ENCODE measurements at places on chromosomes 11 and 22.

DNA sequence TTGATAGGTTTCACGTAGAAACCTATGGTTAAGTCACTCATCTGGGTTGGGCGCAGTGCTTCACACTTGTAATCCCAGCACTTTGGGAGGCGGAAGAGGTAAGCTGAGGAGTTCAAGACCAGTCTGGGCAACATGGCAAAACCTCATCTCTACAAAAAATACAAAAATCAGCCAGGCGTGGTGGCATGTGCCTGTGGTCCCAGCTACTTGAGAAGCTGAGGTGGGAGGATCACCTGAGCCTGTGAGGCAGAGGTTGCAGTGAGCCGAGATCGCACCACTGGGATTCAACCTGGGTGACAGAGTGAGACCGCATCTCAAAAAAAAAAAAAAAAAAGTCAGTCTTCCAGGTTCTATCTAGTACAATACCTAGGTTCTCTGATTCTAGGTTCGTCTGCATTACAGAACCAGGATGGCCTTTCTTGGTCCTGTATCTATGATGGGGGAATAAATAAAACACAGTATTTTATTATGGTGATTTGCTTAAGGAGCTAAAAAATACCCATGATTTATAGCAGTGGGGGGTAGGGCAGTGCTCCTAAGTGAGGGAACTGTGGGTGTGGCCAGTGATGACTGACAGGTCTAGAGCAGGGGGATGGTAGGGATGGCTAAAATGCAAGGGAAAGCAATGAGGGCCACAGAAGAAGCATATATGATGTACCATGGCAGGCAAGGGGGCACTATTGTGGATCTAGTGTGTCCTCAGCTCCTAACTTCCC lies 65.5 kb upstream of the NUP160 start:
- DNase-seq, result no peak

- DNase-seq, result no peak
These were observed 40.9 kb downstream of the SHISAL1 start for GRCh38 chr22:44271732-44272400.

DNA sequence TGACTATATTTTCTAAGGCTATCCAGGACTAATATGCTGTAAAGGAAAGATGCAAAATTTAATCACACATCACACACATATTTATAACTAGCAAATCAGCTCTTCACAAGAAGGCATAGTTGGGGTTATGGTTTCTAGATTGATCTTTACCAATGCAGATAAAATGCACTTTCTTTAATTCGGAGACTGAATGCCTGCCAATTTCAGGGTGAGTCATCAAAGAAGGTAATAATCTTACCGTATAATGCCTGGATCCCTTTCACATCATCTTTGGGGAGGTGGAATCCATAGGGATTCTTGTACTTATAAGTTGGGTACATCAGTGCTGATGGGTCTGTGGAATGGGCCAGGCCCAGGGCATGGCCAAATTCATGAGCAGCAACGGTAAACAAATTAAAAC lies 16.4 kb downstream of the MMP20 start:
- peak; percentile 39 for DNase-seq

- peak; percentile 15 for DNase-seq
These were observed at the start of gene SHISAL1 for GRCh38 chr22:44312766-44313165. Gene SHISAL1, minus strand, starts transcription at chr22:44312951. Its CDS starts 12,006 bp downstream, at chr22:44300945.

- DNase-seq, result no peak
These were observed 8.2 kb upstream of the KCTD17 start for GRCh38 chr22:37043209-37043827.

GRCh38 chr11:127493330-127494022 lies 492.9 kb upstream of the KIRREL3 start:
- DNase-seq, result peak; percentile 4

DNA sequence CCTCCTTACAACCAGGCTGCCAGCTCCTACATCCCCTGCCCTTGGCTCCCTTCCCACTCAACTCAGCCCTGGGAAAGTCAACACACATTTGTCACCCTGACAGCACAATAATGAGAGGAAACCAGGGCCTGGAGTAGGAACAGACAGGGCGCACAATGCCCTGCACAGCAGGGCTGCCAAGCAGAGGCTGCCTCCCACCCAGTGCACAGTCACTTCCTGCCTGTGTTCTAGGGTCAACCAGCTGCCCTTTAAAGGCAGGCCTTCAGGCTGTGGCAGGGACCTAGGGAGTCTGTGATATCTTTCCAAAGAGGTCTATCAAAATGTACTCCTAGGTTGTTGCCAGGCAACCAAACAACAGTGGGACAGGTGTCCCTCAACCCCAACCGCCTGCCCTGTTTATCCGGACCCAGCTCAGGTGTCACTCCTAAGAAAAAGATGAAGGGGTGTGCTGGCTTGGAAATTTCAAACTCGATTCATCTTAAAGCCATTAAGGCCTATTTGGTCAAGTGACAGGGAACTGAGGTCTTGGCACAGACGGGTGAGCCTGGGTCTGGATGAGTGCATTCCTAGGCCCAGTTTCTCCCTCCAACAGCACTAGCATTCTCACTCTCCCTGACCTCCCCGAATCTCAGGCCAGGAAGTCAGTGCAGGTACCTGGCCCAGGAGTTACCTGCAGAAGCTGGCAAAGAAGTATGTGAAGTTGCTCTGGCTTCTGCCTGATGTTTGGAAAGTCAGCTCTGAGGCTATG lies 110.3 kb upstream of the PITPNB start:
- DNase-seq, result no peak

- DNase-seq, result peak; percentile 47
These were observed 253.6 kb upstream of the ANO3 start for GRCh38 chr11:26078231-26078821.

- DNase-seq, result no peak
These were observed 3.1 kb downstream of the CCDC88B start for GRCh38 chr11:64342869-64343745.

GRCh38 chr22:19707347-19708290 lies 6.7 kb upstream of the SEPTIN5 start:
- no peak for DNase-seq

- DNase-seq, result no peak
These were observed 131.6 kb downstream of the MPPED2 start for GRCh38 chr11:30454541-30454940.

DNA sequence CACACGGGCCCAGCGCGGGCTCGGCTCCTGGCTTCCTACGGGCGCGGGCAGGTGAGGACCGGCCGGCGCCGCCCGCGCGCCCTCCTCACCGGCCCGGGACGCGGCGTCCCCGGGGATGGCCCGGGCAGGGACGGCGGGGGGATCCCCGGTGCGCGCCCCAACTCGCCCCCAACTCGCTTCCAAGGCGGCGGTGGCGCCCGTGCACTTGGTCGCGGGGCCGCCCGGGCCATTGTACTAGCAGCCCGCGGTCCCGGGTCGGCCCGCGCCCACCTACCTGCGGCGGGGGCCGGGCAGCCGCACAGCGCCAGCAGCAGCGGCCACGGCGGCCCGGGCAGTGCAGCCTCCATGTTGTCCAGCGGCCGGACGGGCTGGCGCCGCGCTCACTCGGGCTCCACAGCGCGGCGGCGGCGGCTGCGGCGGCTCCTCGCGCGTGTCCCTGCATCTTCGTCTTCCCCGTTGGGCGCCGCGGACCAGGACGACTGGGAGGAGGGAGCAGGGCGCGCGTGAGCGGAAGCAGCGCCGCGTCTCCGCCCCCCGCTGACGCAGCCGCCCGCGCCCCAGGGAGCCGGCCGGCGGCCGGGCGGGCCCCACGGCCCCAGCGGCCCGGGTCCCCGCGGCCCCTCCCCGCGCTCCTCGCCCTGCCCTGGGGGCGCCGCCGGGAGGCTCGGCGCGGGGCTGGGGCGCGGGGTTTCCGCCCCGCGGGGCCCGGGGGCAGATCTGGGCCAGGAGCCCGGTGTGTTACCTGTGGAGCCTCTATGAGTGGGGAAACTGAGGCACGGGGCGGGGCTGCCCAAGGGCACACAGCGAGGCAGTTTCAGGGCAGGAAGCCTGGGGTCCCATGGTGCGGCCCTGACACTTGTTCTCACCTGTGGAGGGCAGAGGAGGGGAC lies 159.3 kb upstream of the GRK3 start:
- DNase-seq, result peak; percentile 58

- no peak for DNase-seq
These were observed 3.0 kb downstream of the MN1 start for GRCh38 chr22:27798511-27799014.

DNA sequence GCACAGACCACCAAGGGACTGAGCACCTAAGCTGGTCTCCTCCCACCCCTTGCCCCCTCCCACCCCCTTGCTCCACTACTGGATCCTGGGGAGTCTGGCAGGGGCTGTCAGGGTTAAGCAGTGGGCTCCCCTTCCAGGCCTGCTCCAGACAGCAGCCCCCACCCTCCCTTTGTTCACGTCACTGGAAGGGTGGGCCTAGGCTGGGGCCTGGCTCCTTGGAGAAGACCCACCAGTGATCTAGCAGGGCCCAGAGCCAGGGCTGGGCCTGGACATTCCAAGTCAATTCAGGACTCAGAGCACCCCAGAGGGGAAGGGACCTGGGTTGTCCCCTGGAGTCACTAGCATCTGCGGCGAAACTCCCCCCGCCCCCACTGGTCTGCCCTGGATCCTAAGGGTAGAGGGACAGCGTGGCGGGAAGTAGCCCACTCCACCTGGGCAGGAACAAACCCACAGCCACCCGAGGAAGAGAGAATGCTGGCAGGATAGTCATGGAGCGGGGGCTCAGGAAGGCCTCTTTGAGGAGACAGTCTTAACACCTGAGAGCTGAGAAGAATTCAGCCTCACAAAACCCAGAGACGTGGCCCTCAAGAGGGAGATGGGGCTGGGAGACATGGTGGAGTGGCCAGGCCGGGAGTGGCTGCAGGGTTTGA lies 45.8 kb downstream of the IGLL1 start:
- no peak for DNase-seq

DNA sequence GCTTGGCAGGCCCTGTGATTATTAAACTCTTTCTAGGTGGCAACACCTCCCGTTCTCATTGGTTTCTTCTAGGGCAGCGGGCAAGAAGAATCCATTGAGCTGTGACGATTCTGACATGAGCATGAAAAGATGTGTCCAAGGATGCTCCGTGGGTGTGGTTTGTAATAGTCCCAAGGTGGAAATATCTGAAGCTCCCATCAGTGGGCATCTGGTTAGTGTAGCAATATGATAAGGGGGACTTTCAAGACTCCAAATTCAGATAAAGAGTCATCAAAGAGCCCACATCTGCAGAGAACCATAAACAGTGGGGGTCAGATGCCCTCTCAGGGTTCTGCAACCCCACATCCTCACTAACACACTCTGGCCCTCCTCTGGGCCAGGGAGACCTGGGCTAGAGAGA lies 42.6 kb downstream of the TST start:
- no peak for DNase-seq

- DNase-seq, result peak; percentile 16
These were observed 45.3 kb downstream of the CADM1 start for GRCh38 chr11:115458877-115459276.

DNA sequence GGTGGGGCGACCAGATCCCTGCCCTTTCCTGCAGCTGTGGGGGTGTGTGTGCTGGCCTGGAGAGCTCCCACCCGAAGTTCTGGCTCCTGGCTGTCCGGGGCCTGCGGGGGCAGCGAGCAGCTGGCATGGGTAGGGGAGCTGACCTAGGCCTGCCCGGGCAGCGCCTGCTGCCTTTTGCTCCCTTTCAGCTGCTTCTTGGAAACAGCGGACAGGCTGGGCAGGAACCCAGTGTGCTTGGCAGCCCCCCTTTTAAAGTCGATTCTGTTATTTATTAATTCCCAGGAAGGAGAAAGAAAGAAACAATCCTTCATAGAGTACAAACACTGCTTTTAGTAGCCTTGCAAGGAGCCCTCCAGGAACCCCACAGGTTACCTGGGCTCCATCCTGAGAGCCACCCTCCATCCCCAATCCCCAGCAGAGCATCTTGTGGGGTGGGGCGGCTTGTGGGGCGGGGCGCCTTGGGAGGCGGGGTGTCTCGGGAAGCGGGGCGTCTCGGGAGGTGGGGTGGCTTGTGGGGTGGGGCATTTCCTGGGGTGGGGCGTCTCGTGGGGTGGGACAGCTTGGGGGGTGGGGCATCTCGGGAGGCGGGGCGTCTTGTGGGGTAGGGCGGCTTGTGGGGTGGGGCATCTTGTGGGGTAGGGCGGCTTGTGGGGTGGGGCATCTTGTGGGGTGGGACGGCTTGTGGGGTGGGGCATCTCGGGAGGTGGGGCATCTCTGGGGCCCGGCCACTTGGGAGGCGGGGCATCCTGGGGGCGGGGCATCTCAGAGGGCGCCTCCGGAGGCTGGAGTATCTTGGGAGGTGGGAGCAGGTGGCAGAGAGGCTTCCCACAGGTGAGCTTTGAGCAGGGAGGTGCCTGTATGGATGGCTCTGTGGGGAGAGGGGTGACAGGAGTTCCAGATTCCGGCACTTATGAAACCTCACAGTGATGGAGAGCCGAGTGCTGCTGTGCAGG lies 7.0 kb downstream of the CD81 start:
- DNase-seq, result no peak

- DNase-seq, result peak; percentile 36
These were observed 577 bp upstream of the DKK3 start for GRCh38 chr11:12008790-12009616.

- DNase-seq, result peak; percentile 40
These were observed 37.2 kb downstream of the CKAP5 start for GRCh38 chr11:46808799-46809431.

- no peak for DNase-seq
These were observed 21.2 kb upstream of the MAP6 start for GRCh38 chr11:75689863-75690609.

- DNase-seq, result no peak
These were observed 17.3 kb downstream of the IL10RA start for GRCh38 chr11:118003456-118003855.

DNA sequence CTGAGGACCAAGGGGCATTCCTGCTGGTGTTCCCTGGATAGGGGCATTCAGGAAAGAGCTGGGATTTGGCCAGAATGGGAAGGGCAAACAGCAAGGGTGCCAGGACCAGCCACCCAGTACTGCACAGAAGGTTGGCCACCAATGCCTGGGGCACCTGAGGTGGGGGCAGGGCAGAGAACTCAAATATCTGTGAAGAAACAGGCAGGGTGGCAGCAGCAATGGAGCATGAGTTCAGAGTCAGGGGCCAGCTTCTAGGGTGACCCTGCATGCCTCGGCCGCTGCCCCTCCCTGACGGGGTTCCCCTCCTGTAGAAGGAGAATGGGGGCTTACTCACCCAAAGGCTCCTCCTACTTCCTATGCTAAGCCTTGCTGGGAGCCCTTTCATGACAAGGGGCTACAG lies 79.3 kb upstream of the SHANK2 start:
- DNase-seq, result no peak

DNA sequence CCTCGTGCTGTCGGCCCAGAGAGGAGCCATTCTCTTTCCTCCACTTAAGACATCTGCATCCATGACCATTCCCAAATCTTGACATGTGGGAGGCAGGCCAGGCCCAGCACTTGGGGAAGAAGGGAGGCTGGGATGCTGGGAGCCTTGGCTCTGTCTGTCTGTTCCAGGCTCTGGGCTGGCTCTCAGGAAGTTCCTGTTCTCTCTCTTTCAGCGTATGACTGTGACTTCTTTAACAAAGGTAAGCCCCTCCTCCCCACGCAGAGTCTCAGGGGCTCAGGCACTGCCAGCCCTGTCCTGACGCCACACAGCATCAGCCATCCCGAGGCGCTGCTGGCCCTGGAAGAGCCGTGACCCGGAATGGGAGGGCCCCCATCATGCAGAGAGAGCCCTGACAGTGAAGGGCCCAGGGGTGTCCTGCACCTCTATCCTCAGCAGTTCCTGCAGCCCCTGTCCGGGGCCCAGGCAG lies 52.4 kb downstream of the OTOG start:
- no peak for DNase-seq
